ENCODE measurements at places on chromosomes 11 and 22. TPM values are rescaled to one million over a fixed set of nuclear protein-coding genes. Genes with fewer than 3 reads are reported as not detected.

SLC22A9 gene
- not detected for total RNA-seq

GRCh38 chr11:10456519-10456918 is 1.5 kb downstream of the AMPD3 start:
- no peak for DNase-seq

DNA sequence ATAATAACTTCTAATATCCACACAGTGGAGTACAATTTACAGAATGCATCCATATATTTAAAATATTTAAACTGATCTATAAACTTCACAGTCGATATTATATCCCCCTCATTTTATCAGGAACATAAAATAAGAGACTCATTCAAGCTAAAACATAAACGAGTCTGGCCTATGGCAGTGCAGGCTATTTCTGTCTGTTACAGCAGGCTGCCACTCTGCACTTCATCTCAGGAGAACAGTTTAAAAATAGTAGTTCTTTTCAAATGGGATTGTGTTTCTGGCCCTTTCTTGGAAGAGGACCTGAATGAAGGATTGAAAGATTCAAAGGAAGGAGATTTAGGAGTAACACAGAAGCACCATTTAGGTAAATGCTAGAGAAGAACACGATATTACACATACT is 915.7 kb downstream of the NTM start:
- DNase-seq = no peak

IGSF9B gene
- 0.81 TPM for total RNA-seq

- DNase-seq = no peak
These were observed 7.0 kb upstream of the SH3BP1 start for GRCh38 chr22:37632174-37633088.

GRCh38 chr22:47059076-47059475 is 296.6 kb downstream of the TBC1D22A start:
- no peak for DNase-seq

DNA sequence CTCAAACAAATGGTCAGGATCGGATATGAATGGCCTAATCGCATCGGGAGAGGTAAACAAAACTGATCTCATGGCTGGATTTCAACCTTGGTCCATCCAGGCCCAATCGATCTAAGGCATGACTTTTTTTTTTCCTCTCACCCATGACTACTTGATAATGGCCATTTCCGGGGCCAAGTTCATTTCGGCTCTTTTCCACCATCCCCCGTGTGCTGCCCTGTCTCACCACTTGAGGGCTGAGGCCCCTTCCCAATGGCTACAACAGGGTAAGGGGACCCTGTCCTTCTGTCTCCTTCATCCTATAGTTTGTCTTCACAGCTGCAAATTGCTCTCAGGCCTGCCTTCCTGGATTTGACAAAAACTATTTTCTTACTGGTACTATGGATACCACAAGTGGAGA is 26.7 kb downstream of the GRAP2 start:
- no peak for DNase-seq

Data from hematopoietic multipotent progenitor cell (in vitro differentiated cells).